ENCODE measurements at places on chromosomes 16 and 17. TPM values are rescaled to one million over a fixed set of nuclear protein-coding genes. Genes with fewer than 3 reads are reported as not detected.

GRCh38 chr16:11603331-11603750, 16.6 kb upstream of the LITAF start:
- H3K27me3 ChIP-seq, result no peaks in the 10 kb centered on the region
- no peak for DNase-seq
- H3K27ac ChIP-seq, result peak overlapping the region; percentile 86
- no peaks in the 10 kb centered on the region for H3K36me3 ChIP-seq
- H3K4me1 ChIP-seq, result peaks cover 14% of the 10 kb centered on the region
- H3K4me3 ChIP-seq, result no peak overlapping the region

GRCh38 chr16:21023509-21024202, 123.1 kb downstream of the LYRM1 start:
- H3K4me1 ChIP-seq, result no peaks in the 10 kb centered on the region
- H3K27me3 ChIP-seq, result no peaks in the 10 kb centered on the region
- H3K36me3 ChIP-seq, result no peaks in the 10 kb centered on the region
- no peak overlapping the region for H3K4me3 ChIP-seq

- no peaks in the 10 kb centered on the region for H3K4me1 ChIP-seq
- peaks cover 1% of the 10 kb centered on the region for H3K36me3 ChIP-seq
- no peaks in the 10 kb centered on the region for H3K27me3 ChIP-seq
- no peak overlapping the region for H3K27ac ChIP-seq
- H3K4me3 ChIP-seq, result no peak overlapping the region
- DNase-seq, result no peak
These were observed 8.3 kb downstream of the IST1 start for GRCh38 chr16:71903608-71904007.

- no peak overlapping the region for H3K4me3 ChIP-seq
- peak; percentile 86 for DNase-seq
- no peaks in the 10 kb centered on the region for H3K27me3 ChIP-seq
- H3K27ac ChIP-seq, result peak overlapping the region; percentile 90
- H3K4me1 ChIP-seq, result peaks cover 27% of the 10 kb centered on the region
- H3K36me3 ChIP-seq, result no peaks in the 10 kb centered on the region
These were observed 181.2 kb upstream of the TBX2 start for GRCh38 chr17:61218438-61218837.

DNA sequence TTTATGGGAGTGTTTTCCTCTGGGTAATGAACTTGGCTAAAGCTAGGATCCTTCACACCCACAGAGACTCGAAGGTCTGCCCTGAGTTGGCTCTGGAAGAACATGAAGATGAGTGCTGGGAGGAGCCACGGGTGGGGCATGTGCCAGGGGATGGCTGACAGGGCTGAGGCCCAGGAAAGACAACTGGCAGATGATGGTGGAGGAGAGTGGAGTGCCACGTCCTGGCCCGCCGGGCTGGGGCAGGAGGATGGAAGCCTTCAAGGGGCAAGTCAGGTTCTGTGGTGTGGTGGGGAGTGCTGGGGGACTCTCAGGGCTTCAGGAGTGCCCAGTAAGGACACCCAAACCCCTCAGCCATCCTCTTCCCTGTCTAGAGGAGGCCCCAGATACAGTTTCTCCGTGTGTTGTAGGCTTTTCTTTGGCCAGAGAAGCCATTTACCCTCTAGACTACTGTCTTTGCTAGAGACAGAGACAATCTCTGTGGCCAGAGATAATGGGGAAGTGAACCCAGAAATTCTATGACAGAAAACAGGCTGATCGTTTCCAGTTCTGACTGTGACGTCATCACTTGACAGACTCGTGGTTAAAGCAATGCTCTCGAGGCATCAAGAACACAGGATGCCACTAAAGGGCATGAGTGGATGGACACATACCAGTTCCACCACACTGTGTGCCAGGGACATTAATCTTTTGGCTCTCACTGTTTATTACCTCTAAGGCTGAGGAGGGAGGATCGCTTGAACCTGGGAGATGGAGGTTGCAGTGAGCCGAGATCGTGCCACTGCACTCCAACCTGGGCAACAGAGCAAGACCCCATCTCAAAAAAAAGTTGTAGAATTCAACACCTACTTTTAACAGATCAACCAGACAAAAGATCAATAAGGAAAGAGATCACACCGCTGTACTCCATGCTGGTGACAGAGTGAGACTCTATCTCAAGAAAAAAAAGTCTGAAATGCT, 18.6 kb upstream of the SLC5A10 start:
- no peaks in the 10 kb centered on the region for H3K27me3 ChIP-seq
- no peak for DNase-seq
- H3K36me3 ChIP-seq, result peaks cover 13% of the 10 kb centered on the region
- no peaks in the 10 kb centered on the region for H3K4me1 ChIP-seq

DNA sequence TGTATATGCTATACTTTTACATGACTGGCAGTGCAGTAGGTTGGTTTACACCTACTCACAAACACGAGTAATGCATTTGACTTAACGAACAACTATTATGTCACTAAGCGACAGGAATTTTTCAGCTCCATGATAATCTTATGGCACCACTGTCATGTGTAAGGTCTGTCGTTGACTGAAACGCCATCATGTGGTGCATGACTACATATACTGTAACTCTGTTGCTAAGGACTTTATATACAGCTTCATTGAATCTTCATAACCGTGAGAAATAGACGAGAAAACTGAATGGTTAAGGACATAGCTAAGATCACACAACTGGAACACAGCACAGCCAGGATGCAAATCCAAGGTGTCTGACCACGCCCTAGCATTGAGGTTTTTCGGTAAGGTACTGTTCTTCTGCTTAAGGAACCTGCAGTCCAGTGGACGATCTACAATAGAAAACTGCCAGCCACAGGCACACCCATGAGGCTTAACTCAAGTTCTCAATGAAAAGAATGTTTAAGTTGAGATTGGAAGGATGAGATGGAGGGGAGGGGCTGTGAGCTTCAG, 3.3 kb downstream of the CFAP20 start:
- H3K4me3 ChIP-seq, result no peak overlapping the region
- H3K27ac ChIP-seq, result no peak overlapping the region
- peaks cover 22% of the 10 kb centered on the region for H3K4me1 ChIP-seq
- H3K27me3 ChIP-seq, result no peaks in the 10 kb centered on the region

DNA sequence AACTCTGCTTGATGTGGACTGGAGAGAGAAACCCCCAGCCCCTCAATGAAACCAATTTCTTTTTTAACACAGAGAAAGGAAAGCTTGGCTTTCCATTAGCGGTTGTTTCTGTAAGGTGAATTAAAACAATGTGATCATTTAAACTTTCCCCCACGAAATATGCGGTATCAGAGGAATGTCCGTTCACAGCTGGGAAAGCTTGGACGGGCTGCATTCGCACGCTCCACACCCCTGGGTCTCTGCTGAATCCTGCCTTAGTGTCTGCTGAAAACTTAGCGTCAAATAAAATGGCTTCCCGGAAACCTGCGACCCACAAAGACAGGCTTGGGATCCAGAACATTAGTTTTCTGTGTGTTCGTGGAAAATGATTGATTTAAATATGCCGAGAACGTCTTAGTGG, 71.7 kb downstream of the C16orf95 start:
- no peak overlapping the region for H3K27ac ChIP-seq
- no peak for DNase-seq
- no peaks in the 10 kb centered on the region for H3K4me1 ChIP-seq

- no peak overlapping the region for H3K27ac ChIP-seq
- no peak for DNase-seq
- H3K27me3 ChIP-seq, result no peaks in the 10 kb centered on the region
- H3K4me3 ChIP-seq, result no peak overlapping the region
These were observed 206.0 kb upstream of the CHMP6 start for GRCh38 chr17:80785477-80786178.

- DNase-seq, result no peak
- H3K36me3 ChIP-seq, result no peaks in the 10 kb centered on the region
- peak overlapping the region; percentile 22 for H3K27ac ChIP-seq
- H3K27me3 ChIP-seq, result no peaks in the 10 kb centered on the region
- no peak overlapping the region for H3K4me3 ChIP-seq
These were observed 8.3 kb downstream of the MT2A start for GRCh38 chr16:56616608-56617211.

GRCh38 chr17:56756536-56756935, 77.2 kb downstream of the C17orf67 start:
- peaks cover 19% of the 10 kb centered on the region for H3K4me1 ChIP-seq
- DNase-seq, result peak; percentile 98
- no peak overlapping the region for H3K4me3 ChIP-seq
- no peaks in the 10 kb centered on the region for H3K36me3 ChIP-seq

- no peak overlapping the region for H3K27ac ChIP-seq
- H3K4me3 ChIP-seq, result no peak overlapping the region
- H3K27me3 ChIP-seq, result 0 out of 2 replicates have a peak, but pooled peaks cover 1% of the 10 kb centered on the region
- no peaks in the 10 kb centered on the region for H3K4me1 ChIP-seq
- no peaks in the 10 kb centered on the region for H3K36me3 ChIP-seq
These were observed 139.6 kb upstream of the FAM20A start for GRCh38 chr17:68740555-68741447.

DNA sequence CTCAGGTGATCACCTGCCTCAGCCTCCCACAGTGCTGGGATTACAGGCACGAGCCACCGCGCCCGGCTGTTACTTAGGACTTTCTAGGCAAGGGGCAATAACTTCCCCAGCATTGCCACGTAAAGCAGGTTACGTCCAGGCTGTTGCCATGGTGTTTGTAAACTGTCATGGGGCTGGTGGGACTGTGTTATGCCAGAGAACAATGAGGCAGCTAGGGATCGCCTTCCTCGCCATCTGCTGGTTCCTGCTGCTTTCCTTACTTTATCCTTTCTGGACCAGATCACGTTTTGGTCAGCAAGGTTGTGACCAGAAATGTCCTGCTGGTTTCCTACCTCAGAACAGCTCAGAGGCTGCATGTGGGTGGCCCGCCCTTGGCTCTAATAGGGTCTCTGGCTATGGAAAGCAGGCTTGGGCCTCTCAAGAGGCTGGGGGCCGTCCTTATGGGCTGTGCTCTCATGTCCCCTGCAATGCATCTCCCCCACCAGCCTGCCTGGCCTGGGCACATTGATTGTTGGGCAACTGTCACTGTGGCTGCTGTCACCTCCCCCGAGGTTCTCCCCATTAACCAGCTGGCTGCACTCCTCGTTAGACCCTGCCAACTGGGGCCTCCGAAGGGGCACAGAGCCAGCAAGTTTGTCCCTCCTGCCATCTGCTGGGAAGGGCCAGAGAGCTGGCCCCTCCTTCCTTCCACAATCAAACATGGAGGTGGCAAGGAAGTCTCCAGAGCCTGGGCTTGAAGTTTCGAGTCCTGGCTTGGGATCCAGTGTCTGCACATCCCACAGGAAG, 28.2 kb upstream of the ZC3H18 start:
- no peaks in the 10 kb centered on the region for H3K36me3 ChIP-seq
- DNase-seq, result no peak
- no peak overlapping the region for H3K4me3 ChIP-seq
- H3K27me3 ChIP-seq, result peaks cover 50% of the 10 kb centered on the region
- H3K4me1 ChIP-seq, result no peaks in the 10 kb centered on the region

- DNase-seq, result no peak
- peaks cover 2% of the 10 kb centered on the region for H3K4me1 ChIP-seq
- H3K36me3 ChIP-seq, result no peaks in the 10 kb centered on the region
- no peaks in the 10 kb centered on the region for H3K27me3 ChIP-seq
- no peak overlapping the region for H3K4me3 ChIP-seq
These were observed 128.9 kb upstream of the PMFBP1 start for GRCh38 chr16:72300892-72301291.

DNA sequence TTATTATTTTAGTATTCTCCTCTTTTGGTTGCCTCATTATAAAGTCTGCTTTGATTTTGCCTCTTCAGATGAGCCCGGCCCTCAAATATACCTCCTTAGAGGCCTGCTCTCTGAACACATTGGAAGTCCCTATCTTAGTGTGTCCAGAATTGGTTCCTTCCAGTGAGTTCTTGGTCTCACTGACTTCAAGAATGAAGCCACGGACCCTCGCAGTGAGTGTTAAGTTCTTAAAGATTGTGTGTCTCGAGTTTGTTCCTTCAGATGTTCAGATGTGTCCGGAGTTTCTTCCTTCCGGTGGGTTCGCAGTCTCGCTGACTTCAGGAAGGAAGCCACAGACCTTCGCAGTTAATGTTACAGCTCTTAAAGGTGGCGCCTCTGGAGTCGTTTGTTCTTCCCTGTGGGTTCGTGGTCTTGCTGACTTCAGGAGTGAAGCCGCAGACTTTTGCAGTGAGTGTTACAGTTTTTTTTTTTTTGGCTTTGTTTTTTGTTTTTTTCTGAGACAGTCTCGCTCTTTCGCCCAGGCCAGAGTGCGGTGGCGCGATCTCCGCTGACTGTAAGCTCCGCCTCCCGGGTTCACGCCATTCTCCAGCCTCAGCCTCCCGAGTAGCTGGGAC, 45.8 kb upstream of the NOS2 start:
- peaks cover 1% of the 10 kb centered on the region for H3K27me3 ChIP-seq
- H3K4me3 ChIP-seq, result no peak overlapping the region
- no peaks in the 10 kb centered on the region for H3K36me3 ChIP-seq

DNA sequence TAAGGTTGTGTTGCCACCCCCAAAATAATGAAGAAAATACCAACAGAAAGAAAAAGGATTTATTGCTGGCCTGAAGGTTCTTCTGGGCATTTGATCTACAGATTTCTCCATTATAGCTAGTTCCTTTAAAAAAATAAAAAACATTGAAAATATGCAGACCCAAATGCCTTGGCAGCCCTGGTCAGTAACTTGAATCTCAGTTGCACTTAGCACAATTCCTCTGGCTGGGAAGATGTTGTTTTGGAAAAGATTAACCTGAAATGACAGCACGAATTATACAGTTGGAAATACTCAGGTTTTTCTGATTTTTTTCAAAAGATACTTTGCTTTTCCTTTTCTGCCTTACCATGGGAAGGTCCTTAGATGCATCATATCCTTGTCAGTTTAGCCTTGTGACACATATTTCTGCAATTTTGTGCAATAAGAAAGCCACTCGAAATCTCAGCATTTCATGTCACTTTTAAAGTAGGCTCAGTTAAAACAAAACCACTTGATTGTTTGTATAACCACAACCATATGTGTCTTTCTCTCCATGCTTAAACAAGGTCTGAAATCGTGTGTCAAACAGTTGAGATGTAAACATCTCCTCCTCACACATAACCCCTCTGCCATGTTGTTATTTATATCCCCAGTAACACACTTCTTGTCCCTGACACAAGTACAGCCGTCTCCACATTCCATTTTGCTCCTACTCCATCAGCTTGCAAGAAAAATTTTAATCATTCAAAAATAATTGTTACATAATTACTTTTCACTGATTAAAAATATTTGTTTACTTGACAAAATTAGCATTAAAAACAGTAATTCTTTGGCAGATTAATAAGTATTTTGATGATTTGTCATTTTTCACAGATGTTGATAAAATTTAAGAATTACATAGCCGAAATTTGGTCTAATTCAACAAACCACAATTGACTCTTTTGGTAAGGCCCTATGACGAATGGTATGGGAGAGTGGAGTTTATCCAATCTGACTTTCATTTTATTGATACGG, 61.1 kb downstream of the SIAH1 start:
- no peaks in the 10 kb centered on the region for H3K27me3 ChIP-seq
- peak overlapping the region; percentile 15 for H3K27ac ChIP-seq
- H3K4me3 ChIP-seq, result no peak overlapping the region
- peak; percentile 72 for DNase-seq

- peaks cover 8% of the 10 kb centered on the region for H3K4me1 ChIP-seq
- no peaks in the 10 kb centered on the region for H3K27me3 ChIP-seq
- no peaks in the 10 kb centered on the region for H3K36me3 ChIP-seq
- H3K4me3 ChIP-seq, result no peak overlapping the region
- no peak overlapping the region for H3K27ac ChIP-seq
These were observed 127.1 kb downstream of the CDH13 start for GRCh38 chr16:82753821-82754220.

TAC4 gene
- total RNA-seq, result not detected

PAQR4 gene
- total RNA-seq, result 2.2 TPM

TP53I13 gene
- 18.3 TPM for total RNA-seq

GRIN2A gene
- total RNA-seq, result under 0.01 TPM

ZSCAN10 gene
- not detected for total RNA-seq

CDH8 gene
- not detected for total RNA-seq

PRAC1 gene
- total RNA-seq, result not detected

QPRT gene
- total RNA-seq, result 3.6 TPM

CCL18 gene
- not detected for total RNA-seq

PROCA1 gene
- total RNA-seq, result 0.36 TPM

CPNE7 gene
- total RNA-seq, result 5.4 TPM
